Suprapubic skin (tissue), 4 donors: ENCODE measurements at places on chromosomes 1 and 21. TPM values are rescaled to one million over a fixed set of nuclear protein-coding genes. Genes with fewer than 3 reads are reported as not detected.

GRCh38 chr1:62175568-62176179 is 19.0 kb upstream of the L1TD1 start:
- DNase-seq = no peak
- peaks cover 12% of the 10 kb centered on the region for H3K4me1 ChIP-seq
- no peak overlapping the region for H3K4me3 ChIP-seq
- no peaks in the 10 kb centered on the region for H3K36me3 ChIP-seq
- H3K27ac ChIP-seq = no peak overlapping the region

GRCh38 chr1:52463891-52464290 is 59.5 kb downstream of the PRPF38A start:
- DNase-seq = no peak
- no peaks in the 10 kb centered on the region for H3K27me3 ChIP-seq
- no peak overlapping the region for H3K4me3 ChIP-seq
- no peak overlapping the region for H3K27ac ChIP-seq

DNA sequence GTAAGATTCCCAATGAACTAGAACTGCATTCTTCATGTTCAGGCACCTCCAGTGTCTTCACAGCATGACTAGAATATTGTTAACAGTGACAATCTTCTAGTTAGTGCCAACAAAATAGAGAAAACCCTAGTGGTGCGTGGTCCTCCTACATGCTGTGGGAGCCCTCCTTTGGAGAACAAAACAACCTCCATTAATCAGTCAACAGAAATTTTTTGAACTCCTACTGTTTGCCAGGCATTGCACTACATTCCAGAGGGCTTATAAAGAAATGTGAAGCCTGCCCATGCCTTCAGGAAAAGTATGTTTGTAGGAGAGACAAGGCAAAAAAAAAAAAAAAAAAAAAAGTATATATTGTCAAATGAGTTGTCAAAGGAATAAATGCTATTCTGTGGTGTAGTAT is 252.7 kb downstream of the LRRC40 start:
- H3K4me1 ChIP-seq = no peaks in the 10 kb centered on the region
- no peaks in the 10 kb centered on the region for H3K36me3 ChIP-seq
- H3K4me3 ChIP-seq = no peak overlapping the region
- H3K27ac ChIP-seq = no peak overlapping the region

RGS8 gene
- total RNA-seq = not detected

- H3K4me3 ChIP-seq = peak overlapping the region; percentile 91
- peaks cover 16% of the 10 kb centered on the region for H3K4me1 ChIP-seq
- H3K36me3 ChIP-seq = no peaks in the 10 kb centered on the region
- peak; percentile 86 for DNase-seq
- H3K27me3 ChIP-seq = no peaks in the 10 kb centered on the region
- peak overlapping the region; percentile 76 for H3K27ac ChIP-seq
These were observed 20.4 kb downstream of the H3-3A start for GRCh38 chr1:226082959-226083301.

PAQR6 gene
- 4.5 TPM for total RNA-seq

GRCh38 chr1:157040802-157041201 is 4.7 kb downstream of the ARHGEF11 start:
- no peak for DNase-seq
- H3K36me3 ChIP-seq = no peaks in the 10 kb centered on the region
- no peaks in the 10 kb centered on the region for H3K27me3 ChIP-seq
- peaks cover 38% of the 10 kb centered on the region for H3K4me1 ChIP-seq
- no peak overlapping the region for H3K27ac ChIP-seq
- H3K4me3 ChIP-seq = no peak overlapping the region

DNA sequence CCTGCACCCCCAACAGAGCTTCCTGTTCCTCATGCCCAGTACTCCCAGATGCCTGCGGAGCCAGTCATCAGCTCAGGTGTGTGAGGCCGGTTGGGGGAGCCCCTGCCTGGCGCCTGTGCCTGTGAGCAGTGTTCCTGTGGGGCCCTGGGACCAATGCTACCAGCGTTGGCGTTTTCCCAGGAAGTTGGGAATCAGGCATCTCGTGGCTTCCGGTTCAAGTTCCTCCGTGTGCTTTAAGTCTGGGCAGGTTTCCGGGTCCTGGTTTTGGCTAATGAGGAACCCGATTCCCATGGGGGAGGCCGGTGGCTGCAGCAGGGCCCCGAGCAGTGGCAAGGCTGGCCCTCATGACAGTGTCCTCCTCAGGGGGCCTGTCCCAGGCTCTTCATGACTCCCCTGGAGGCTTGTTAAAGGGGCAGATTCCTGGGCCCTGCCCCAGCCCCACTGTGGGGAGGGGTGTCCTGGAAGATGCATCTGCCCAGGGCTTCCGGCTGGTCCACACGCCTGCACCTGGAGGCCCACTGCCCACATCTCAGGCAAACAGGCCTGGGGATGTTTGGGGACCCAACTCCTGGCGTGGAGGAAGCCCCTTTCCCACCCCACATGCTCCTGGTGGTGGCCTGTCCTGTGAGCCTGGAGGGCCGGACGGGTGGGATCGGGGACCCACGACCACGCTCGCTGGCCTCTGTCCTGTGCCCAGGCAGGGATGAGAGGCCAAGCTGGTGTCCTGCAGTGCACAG is 26.2 kb downstream of the TP73 start:
- peaks cover 23% of the 10 kb centered on the region for H3K27me3 ChIP-seq
- DNase-seq = no peak
- H3K27ac ChIP-seq = no peak overlapping the region
- H3K36me3 ChIP-seq = no peaks in the 10 kb centered on the region

AVPR1B gene
- not detected for total RNA-seq

PTGS2 gene
- 6.1 TPM for total RNA-seq

LRRC52 gene
- total RNA-seq = not detected

DNA sequence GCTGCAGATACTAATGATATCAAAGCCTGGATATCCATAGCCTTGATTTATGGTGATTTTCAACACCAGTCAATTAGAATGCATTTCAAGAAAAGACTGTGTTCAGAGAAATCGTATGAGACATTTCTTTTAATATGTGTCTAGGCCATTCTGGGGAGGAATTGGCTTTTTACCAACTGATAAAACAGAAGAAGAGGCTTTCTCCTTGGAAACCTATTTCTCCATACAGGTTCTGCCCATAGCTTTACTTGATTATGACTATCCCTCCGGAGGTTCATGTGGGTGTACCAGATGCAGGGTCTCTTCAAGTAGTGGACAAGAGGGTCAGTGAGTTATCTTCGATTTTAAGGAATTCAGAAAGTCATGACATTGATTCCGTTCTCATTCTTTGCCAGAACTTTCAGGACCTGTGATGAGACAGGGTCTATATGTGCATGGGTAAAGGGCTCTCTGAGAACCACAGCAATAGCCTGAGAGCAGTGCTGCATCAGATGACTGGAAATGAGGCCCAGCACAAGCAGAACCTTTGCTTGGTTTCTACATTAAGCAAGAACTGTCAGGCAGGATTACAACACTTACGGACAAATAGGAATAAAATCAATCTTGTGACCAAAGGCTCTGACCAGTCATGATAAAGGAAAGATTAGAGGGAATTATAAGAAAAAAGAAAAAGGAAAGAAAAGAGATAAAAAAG is 263.7 kb upstream of the SGIP1 start:
- peaks cover 43% of the 10 kb centered on the region for H3K4me1 ChIP-seq
- no peaks in the 10 kb centered on the region for H3K36me3 ChIP-seq
- peak overlapping the region; percentile 91 for H3K27ac ChIP-seq
- no peaks in the 10 kb centered on the region for H3K27me3 ChIP-seq
- H3K4me3 ChIP-seq = no peak overlapping the region

DENND2D gene
- 37.1 TPM for total RNA-seq
